ENCODE measurements at places on chromosomes 2 and 18. TPM values are rescaled to one million over a fixed set of nuclear protein-coding genes. Genes with fewer than 3 reads are reported as not detected.

DNA sequence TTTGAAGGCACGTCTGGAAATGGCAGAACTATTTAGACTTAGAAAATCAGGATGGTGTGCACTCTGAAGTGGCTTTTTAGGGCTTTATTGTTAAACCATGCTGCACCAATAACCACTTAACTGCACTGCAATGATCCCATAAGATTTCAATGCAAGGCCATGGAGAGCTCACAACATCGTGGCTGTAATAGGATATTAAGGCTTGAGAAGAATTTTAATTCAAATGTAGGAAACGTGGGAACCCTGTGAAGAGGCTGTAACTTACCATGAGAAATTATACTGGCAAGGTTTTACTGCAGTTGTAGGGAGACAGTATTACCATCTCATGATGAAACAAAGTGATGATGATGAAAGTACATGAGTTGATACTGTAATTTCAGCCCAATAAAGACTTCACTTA lies 242.5 kb downstream of the AFF3 start:
- no peak overlapping the region for H3K27ac ChIP-seq
- no peak overlapping the region for H3K4me3 ChIP-seq
- no peaks in the 10 kb centered on the region for H3K4me1 ChIP-seq
- H3K36me3 ChIP-seq, result no peaks in the 10 kb centered on the region

DNA sequence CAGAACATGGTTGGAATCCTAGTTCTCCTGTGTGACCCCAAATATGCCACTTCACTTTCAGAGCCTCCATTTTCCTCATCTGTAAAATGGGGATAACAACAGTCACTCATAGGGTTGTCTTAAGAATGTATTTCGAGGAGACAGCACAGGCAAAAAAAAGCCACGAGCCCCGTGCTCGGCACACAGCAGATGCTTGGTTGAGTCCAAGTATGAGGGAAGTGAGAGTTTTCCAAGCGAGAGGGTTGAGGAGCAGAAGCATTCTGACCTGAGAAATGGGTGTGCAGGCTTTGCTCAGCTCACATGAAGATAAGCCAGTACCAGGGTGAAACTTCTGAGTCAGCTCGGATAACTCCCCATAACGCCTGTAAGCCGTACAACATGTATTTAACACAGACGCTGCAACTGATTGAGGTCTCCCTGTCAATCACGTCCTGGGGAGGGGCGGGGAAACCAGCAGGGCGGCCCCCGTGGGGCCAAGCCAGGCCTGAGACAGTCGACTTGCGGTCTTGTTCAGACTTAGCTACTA lies 23.0 kb upstream of the ODC1 start:
- no peaks in the 10 kb centered on the region for H3K36me3 ChIP-seq
- no peaks in the 10 kb centered on the region for H3K27me3 ChIP-seq
- no peak overlapping the region for H3K4me3 ChIP-seq
- H3K27ac ChIP-seq, result no peak overlapping the region

- no peaks in the 10 kb centered on the region for H3K27me3 ChIP-seq
- DNase-seq, result no peak
- no peak overlapping the region for H3K4me3 ChIP-seq
- H3K36me3 ChIP-seq, result peaks cover 43% of the 10 kb centered on the region
- no peak overlapping the region for H3K27ac ChIP-seq
- H3K4me1 ChIP-seq, result peaks cover 29% of the 10 kb centered on the region
Measured at GRCh38 chr2:105387225-105387624, 11.6 kb downstream of the FHL2 start.

OSR1 gene
- 7.8 TPM for total RNA-seq

DNA sequence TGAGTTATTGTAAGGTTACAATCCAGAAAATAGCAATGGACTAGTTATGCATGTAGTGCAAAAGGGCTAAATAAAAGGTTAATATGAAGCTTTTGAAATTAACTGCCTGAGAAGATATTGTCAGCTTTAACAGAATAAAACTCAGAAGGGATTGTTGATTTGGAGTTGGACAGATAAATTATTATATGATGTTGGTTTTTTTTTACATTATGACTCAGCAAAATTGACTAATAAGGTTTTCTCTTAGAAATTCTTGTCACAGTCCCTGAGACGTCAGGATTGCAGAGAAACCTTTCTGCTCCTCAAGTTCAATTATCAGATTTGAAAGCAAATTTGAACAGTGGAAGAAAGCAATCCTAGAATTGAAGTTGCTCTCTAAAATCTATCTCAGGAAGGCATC lies 946.9 kb downstream of the CBLN2 start:
- no peak for DNase-seq
- no peaks in the 10 kb centered on the region for H3K36me3 ChIP-seq
- no peak overlapping the region for H3K27ac ChIP-seq
